ENCODE measurements at places on chromosomes 12 and 14.

DNA sequence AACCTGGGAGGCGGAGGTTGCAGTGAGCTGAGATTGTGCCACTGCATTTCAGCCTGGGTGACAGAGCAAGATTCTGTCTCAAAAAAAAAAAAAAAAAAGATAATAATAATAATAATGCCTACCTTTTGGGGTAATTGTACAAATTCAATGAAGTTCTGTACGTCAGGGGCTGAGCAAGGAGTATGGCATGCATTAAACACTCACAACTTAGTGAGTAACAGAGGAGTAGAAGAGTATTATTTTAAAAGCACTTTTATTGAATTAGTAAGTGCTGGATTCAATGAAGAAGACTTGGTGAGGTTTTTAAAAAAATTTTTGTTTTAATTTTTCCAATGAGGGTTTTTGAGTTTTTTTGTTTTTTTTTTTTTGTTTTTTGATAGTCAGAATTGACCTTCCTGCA lies 783.6 kb upstream of the TBX3 start:
- no peak for DNase-seq

- DNase-seq: no peak
These were observed 267.3 kb upstream of the PDE3A start for GRCh38 chr12:20101046-20101445.

DNA sequence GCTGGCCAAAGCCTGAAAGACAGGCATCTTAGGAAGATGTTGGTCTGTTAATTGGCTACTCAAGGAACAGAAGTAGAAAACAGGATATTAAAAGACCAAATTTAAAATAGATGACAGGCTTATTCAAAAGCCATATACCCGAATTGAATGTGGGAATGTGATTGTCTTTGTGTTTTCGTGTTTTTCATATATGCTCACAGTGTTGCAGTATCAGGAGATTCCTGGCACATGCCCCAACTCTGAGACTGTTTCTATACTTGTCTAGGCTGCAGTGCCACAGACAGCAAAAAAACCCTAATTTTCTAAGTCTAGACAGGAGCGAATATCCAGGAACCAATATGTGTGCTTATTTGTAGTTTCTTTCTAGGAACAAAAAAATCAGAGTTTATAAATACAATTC lies 57.4 kb upstream of the KRR1 start:
- DNase-seq: no peak

DNA sequence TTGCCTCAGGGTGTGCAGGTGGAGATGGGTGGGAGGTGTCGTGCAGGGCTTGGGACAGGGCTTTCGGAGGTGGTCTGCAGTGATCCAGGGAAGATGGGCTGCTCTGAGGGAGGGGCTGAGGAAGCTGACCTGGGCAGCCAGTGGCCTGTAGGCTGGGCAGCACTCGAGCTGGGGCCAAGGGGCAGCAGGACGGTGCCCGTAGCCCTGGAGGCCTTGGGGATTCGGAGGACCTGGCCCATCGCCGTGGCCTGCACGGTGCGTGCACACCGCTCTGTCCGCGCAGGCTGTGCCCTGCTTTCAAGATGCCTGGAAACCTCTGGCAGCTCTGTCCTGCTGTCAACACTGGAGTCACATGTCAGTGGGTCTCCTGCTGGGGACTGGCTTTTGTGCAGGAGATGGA lies 9.1 kb downstream of the PACS2 start:
- no peak for DNase-seq

DNA sequence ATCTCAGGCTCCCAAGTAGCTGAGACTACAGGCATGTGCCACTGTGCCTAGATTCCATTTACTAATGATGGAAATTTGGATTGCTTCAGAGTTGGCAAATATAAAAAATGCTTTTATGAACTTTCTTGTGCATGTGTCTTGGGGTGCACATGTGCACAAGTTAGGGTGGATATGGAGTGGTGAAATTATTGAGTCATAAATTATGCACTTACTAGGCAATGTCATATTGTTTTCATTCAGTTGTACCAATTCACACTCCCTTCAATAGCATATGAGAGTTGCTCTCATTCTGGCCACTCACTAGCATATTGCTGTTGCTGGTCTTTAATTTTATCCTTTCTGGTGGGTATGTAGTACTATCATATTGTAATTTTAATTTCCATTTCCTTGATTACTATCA lies 45.7 kb upstream of the KRAS start:
- DNase-seq: no peak

DNA sequence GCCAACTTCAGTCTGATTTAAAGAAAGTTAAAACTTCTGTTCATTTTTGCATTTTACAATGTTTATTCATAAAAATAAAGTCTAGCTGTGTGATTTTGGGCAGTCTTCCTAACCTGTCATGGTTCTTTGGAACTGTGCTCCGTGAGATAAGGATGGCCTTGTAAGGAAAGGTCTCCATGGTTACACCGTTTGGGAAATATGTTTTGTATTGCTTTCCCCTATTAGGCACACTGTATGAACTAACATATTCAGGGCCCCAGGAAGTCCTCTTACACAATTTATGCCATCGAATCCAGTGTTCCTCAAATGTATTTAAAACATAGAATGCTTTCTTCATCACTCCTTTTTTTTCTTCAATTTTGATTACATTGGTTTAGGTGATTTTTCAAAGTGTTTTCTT lies 54.5 kb downstream of the APAF1 start:
- no peak for DNase-seq

- DNase-seq: no peak
These were observed 634.5 kb upstream of the TMEM132C start for GRCh38 chr12:127632461-127632860.

DNA sequence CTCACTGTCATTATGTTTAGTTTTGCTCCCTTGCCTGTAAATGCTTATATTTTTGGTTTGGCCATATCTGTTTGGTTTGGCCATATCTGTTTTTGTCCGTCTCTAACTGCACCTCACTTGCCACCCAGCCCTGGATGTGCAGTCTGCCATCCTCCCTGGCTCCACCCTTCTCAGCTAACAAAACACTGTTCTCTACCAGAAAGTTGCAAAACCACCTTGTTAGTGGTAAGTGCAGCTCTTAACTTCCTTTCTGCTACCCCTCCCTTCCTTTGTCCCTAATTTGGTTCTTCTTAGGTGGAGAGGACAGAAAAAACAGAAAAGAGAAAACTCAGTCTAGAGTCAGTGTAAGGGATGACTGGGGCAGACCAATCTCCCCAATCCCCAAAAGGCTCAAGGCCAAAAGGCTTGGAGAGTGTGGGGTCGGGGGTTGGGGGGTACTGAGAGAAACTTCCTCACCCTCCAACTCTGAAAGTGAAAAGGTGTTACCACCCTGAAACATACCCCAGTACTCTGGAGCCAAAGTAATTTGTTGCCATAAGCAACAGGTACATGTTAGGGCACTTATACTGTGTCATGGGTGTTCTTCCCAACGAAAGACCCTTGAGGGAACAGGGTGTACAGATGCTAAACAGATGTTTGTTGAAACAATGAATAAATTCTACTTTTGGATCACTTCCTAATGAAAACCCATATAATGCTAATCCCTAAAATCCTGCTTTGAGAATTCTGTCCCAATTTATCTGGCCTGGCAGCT lies 5.0 kb downstream of the BIN2 start:
- DNase-seq: no peak

DNA sequence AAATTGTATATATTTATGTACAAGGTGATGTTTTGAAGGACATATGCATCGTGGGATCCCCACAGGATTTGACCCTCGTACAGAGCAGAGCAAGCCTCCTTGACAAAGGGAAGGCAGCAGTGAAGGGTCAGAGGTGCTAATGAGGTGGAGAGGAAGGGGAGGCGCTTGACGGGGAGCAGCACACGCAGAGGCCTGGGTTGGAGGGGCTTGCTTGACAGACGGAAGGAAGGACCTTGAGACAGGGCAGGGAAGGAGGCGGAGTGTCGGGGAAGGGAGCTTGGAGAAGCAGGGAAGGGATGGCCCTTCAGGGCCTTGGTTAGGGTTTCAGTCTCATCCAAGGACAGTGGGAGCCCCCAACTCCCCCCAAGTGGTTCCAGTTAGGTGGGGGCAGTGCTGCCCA lies 52.6 kb downstream of the ZNF664 start:
- DNase-seq: no peak

GRCh38 chr12:87332987-87333726 lies 696.0 kb downstream of the C12orf50 start:
- no peak for DNase-seq

GRCh38 chr14:50257732-50258131 lies 26.4 kb upstream of the SOS2 start:
- DNase-seq: no peak

DNA sequence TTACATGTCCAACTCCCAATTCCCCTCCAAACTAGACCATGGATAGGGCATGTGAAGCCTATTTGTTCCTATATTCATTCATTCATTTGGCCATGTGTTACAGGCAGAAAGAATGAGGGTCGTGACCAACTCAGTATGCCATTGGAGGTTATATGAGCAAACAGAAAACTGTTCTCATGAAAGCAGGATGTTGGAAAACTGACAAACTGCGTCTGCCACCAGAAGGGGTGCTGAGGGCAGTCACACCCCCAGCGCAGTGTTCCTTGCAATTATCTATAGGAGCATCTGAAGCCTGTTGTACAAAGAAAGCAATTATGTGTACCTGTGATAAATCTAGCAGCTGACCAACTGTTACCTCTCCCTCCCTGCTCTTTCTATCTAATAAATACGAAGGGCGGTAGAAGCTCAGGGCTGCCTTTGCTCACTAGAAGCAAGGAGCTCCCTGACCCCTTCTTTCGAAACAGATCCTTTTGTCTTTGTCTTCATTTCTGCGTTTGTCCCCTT lies 21.1 kb downstream of the ENTPD5 start:
- no peak for DNase-seq

DNA sequence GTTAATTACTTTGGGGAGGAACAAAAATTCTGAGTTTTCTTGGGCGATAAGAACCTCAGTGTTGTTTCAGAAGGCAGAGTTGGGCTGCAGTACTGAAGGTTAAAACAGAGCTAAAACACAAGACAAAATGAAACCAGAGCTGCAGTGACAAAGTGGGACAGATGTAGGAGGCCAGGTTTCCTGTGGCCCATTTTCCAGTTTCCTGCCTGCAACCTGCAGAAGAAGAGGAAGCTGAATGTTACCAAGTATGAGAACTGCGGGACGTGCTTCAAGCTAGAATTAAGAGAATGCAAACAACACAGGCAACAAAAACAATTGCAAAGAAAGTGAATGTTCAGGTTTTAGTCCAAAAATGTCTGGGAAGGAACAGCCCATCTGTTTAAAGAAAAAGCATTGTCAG lies 17.8 kb downstream of the ELK3 start:
- no peak for DNase-seq

DNA sequence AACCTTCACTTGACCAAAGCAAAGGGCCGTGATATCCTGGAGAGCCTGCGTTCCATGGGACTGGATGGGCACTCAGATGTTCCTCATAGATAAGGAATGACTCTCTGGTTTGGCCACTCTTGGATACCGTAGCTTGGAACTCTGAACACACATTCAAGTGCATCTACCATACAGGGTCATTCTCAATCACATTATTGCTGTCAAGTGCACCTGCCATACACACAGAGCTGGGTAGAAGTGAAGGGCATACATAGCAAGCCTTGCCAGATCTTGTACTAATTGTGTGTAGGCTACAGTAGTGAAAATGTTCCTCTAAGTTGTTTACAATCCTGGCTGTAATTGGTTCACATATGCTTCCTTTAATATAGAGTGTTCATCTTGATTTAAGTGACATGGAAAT lies 58.3 kb downstream of the PELI2 start:
- no peak for DNase-seq

- no peak for DNase-seq
These were observed 40.3 kb downstream of the PAWR start for GRCh38 chr12:79650440-79650839.

DNA sequence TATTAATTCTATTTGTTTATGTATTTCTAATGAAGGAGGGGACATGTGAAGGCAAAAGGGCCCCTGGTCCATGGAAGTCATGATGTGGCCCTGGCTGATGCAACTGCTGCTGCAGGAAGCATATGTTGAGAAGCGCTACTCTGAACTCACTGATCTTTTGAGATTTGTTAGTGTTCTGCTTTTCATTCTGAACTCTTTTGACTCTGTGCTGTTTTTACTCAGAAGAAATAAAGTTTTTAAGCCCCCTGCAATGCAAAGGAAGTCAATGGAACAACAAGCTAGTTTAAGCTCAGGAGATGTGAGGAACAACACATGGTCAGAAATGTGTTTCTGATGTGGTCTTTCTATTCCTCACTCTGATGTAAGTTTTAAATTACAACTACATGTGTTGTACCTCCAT lies 88.9 kb upstream of the BTG1 start:
- no peak for DNase-seq

DNA sequence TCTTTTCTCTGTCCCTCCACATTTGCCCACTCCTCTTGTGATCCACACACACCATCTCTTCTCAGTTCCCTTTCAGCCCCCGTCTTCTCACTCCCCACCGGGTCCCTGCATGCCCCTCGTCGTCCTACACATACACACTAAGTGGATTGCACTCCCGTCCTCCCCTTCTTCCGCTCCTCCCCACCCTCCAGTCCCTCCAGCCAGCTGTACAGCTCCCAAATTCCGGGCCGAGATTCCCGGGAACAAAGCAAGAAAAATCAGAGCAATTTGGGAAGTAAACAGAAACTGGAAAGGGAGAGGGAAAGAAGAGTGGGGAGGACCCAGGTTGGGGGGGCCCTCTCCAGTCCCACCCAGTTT lies 282 bp upstream of the IGFBP6 start:
- DNase-seq: no peak

DNA sequence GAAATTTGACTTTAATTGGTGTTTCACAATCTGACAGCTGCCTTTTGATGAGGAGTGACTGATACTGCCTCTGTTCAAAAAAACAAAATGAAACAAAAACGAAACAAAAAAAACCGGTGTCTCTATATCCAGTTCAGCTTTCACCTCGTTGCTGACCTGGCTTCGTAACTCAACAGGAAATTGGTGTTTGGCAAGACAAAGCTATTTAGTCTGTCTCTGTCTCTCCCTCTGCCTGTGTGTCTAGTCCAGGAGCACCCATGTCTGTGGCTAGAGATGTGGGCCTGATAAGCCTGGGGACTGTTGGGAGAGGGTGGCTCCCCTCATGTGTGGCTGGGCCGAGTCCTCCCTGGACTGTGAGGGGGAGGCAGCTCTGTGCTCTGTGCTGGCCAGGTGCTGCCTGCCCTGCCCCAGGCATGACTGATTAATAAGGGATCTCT lies 11.3 kb downstream of the CACNA1C start:
- DNase-seq: no peak

DNA sequence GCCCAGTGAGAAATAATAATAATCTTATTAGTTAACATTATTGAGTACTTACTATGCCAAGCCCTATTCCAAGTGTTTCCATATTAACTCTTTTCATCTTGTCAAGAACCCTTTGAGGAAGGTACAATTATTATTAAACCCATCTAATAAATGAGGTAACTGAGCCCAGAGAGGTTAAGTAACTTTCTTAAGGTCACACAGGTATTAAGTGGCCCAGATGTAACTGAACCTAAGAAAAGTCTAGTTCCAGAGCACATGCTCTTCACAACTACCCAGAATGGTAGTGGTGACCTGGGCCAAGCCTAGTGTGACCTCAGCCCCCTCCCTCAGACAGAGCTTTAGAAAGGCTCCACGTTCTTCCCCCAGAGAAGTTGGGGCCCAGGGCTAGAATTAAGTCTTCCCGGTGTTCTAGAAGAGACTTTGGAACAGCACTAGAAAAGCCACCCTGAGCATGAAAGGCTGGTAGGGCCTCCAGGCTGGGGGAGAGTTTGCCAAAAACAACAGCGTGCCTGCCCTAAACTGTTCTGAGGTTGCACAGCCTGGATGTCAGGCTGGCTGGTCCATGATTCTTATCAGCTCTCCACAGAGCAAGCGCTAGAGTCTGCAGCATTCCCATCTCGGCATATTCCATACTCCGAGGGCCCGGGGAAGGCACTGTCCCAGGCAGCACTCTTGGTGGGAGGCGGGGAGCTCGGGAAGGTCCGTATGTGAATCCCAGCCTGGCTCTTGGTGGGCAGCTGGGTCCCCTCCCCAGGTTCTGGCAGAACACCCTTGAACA lies 41.3 kb upstream of the CTDSP2 start:
- DNase-seq: no peak

All from stimulated activated CD8-positive, alpha-beta memory T cell treated with anti-CD3 and anti-CD28 coated beads, Interleukin-12 subunit alpha, Interleukin-12 subunit beta, amount 100 ng/mL, for 1 hour (primary cell).